ENCODE measurements at places on chromosomes 3 and 15.

- no peak for DNase-seq
Measured at GRCh38 chr3:195182470-195182795, 88.5 kb downstream of the XXYLT1 start.

- peak; percentile 95 for DNase-seq
Measured at GRCh38 chr15:49320351-49320750, 102.7 kb upstream of the FGF7 start.

GRCh38 chr3:49683162-49683561 is 6.1 kb downstream of the MST1 start:
- DNase-seq: no peak

GRCh38 chr3:132174500-132174899 is 139.7 kb upstream of the CPNE4 start:
- DNase-seq: no peak

DNA sequence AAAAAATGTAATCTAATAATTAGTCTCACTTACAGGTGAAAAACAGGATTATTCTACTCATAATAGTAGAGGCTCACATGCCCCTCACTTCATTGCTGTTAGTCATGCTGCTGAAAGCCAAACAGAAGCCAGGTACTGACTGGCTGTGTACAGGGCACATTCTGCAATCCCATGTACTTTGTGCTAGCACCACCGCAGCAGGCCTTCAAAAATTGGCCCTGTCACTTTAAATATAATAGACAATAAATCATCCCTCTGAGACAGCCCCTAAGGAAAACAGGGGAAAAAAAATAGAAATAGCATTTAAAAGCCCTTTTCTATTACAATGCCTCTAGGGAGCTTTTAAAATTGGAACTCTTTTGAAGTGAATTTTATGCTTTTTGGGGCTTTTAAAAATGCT is 723.8 kb downstream of the TUSC7 start:
- DNase-seq: no peak

DNA sequence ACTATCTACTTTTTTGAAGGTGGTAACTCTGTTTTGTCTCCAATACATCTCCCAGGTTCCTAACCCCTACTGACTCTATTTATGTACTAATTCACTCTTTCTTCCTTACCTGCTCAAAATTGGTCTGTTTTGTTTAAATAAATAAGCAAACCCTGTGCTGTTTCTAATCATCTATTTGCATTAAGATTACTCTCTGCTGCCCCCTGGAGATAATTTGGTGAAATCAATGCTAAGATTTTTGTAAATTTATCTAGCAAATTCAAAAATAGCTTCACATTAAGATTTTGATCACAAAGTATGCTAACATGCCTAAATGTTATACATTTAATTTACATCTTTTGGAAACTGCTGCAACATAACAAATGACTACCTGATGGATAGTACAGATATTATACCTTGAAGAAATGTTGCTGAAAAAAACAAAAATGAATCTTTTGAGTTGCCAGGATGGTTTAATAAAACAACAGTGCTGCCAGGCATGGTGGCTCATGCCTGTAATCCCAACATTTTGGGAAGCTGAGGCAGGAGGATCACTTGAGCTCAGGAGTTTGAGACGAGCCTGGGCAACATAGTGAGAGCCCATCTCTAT is 4.4 kb upstream of the CD200R1 start:
- peak; percentile 80 for DNase-seq

DNA sequence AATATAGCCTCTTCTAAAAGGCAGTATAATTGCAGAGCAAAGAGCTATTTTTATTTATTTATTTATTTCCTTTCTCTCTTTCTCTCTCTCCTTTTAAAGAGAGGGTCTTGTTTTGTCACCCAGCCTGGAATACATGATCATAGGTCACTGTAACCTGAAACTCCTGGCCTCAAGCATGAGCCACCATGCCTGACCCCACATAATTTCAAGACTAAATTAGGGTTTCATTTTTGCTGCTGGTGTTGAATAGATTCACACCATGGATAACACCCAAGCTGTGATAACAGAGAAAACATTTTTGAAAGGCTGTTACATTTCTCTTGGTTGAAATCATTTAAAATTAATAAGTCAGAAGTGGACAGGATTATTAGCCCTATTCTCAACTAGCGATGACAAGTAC is 131.6 kb downstream of the LEKR1 start:
- DNase-seq: no peak

- peak; percentile 61 for DNase-seq
Measured at GRCh38 chr3:56918111-56918568, 116.4 kb upstream of the ARHGEF3 start.

- DNase-seq: no peak
Measured at GRCh38 chr3:24100696-24101402, 155.8 kb downstream of the NR1D2 start.

GRCh38 chr15:98387866-98388265 is 260.5 kb upstream of the IGF1R start:
- no peak for DNase-seq

GRCh38 chr15:89898614-89899294 is 5.0 kb upstream of the AP3S2 start:
- no peak for DNase-seq

- peak; percentile 1 for DNase-seq
Measured at GRCh38 chr3:20225769-20226168, 39.8 kb upstream of the SGO1 start.

- no peak for DNase-seq
Measured at GRCh38 chr3:163622384-163622783, 1455.9 kb downstream of the SI start.

DNA sequence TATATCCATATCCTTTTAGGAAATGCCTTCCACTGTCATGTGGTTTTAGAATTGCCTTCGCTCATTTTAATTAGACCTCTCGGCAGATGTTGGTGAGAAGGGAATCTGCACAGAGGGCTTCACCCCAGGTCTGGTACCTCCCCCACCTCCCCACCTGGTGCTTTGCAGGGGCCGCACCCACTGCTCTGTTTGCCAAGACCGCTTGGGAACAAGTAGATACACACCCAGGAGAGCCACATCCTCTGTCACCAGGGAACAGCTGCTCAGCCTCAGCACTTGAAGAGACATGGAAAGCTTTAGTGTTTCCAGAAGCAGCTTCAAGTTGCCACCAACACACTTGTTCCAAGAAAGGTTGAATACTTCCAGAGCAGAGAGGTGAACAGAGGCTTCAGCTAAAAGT is 21.8 kb downstream of the LRRC31 start:
- no peak for DNase-seq

- DNase-seq: no peak
Measured at GRCh38 chr3:33900809-33901505, 102.5 kb downstream of the PDCD6IP start.

DNA sequence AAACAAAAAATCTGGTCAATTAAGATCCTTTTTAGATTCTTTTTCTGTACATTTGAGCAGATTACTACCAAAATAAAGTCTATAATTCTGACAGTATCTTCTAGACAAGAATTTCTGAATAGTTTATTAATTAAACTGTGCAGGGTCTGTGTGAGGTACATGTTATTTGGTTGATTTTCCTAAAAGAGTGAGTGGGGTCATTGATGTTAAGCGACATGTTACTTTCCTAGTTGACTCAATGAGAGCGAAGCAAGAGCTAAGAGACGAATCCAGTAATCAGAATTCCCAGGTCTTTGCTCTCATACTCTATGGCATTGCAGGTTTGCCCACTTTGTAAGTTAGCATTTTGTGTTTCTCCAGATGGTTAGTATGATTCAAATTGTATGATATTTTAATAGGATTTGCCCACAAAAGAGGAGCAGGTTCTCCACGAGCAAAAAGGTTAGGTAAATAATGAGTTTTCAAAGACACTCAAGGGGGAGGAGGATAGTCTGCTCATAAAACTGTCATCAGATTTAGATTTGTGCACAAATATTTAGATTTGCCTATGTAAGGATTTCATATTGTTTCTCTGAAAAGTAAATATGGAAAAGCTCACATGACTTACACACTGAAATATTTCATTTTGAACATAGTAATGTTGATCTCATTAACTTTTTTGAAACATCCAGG is 217.2 kb upstream of the CGNL1 start:
- no peak for DNase-seq

- DNase-seq: no peak
Measured at GRCh38 chr3:195893044-195893395, 15.3 kb downstream of the TNK2 start.

GRCh38 chr15:70200511-70201424 is 103.1 kb upstream of the TLE3 start:
- no peak for DNase-seq

DNA sequence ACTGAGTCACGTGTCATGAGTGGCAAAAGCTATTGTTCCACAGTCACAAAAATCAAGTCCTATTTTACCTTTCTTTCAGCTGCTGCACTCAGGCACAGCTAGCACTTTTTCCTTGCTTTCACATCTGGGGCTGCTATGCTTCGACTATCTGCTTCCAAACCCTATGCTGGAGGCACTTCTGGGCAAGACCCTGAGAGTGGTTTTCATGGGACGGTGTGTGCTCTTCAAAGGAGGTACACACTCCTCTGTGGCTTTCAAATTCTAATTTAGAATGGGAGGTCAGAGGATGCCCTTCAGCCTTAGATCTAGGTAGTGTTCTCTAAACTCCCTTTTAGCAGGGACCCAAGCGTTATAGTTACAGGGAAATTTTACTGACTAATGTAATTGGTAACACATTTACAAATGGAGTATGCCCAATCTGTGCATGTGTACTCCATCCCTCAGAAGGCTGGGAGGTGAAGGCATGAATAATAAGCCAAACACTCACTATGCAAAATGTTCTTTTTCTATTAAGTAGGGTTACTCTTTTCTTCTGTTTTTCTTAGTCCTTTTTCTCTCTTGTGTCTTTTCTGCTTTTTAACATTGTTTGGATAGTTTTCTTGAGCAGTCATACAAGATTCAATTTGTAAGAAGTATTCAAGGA is 188.3 kb downstream of the LSAMP start:
- DNase-seq: no peak

DNA sequence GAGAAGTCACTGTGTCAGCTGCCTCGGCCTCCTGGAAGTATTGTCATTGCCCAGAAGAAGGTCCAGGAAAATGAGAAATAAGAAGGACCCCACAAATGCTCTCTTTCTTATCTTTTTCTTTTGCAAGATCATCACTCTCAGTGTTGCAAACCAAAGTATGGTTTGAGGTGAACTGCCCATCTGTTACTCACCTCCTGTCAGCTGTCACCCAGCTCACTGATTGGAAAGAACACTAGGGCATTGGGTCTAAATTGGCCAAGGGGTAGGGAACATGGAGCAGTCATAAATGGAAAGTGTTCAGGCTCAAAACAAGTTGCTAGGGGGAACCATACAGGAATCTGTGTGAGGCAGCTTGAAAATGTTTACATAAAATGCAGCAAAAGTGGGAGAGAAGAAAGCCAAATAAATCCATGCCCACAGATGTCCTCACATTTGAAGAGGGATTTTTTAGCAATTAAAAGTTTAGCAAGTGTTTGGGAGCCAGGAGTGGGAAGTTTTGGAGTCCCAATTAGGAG is 431.2 kb upstream of the THBS1 start:
- no peak for DNase-seq

GRCh38 chr15:60777558-60777957 is 298.6 kb upstream of the ICE2 start:
- no peak for DNase-seq

DNA sequence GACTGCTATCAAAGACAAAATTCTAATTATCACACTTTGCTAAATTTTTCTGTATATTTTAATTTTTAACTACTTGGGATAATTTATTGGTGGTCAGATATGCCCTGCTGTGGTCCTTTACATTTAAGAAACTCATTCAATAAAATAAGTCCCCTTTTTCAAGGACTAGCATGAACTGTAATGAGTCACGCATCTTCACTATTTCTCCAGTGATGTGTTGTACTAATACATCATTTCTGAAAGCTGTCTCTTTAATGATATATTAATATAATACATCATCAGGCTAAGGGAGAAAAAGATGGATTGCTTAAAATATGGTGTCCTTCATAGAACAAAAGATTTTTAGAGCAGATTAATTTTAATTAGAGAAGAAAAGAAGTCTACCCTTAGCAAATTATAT is 901.4 kb downstream of the DIPK2A start:
- DNase-seq: no peak

GRCh38 chr3:113441051-113441770 is at the start of gene CFAP44:
TSS of gene CFAP44 (minus strand) at chr3:113441493. CDS start at chr3:113433664, 7,829 bp downstream.
- peak; percentile 44 for DNase-seq

DNA sequence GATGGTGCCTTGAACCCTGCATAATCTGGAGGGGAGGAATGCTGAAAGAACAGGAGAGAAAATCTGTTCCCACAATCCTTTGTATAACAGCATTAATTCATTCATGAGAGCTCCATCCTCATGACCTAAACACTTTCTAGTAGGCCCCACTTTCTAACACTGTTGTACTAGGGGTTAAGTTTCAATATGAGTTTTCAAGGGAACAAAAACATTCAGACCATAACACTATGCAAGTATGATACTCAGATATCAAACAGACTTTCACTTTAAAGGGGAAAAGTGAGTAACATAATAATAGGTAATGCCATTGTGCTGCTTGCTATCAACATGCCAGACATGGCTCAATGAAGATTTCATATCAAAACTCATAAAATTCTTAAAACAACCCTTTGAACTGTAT is 32.4 kb upstream of the PLSCR2 start:
- DNase-seq: no peak

- DNase-seq: no peak
Measured at GRCh38 chr3:77039606-77040171, at the start of gene ROBO2. TSS of gene ROBO2 (plus strand) at chr3:77040099. CDS start at chr3:77040786, 687 bp downstream.

DNA sequence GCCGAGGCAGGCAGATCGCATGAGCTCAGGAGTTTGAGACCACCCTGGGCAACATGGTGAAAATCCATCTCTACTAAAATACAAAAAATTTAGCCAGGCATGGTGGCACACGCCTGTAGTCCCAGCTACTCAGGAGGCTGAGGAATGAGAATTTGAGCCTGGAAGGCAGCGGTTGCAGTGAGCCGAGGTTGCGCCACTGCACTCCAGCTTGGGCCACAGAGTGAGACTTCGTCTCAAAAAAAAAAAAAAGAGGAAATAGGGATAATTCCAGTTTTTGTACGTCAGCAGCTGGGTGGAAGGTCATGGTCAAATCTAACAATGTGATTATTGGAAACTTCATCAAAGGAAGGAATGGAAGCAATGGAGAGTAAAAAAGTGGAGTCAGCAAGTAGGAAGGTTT is 3.1 kb downstream of the CMC1 start:
- DNase-seq: peak; percentile 48

- no peak for DNase-seq
Measured at GRCh38 chr3:42980909-42981308, 1.8 kb downstream of the GASK1A start.

GRCh38 chr15:99307735-99308134 is 56.5 kb downstream of the LRRC28 start:
- DNase-seq: no peak

Measured in inflammatory macrophage treated with lipopolysaccharide for 1 hour (primary cell).